Activated naive CD4-positive, alpha-beta T cell (primary cell): ENCODE measurements at places on chromosomes 5 and 9.

GRCh38 chr9:7316967-7317366 lies 482.6 kb downstream of the DMAC1 start:
- DNase-seq: no peak

GRCh38 chr5:175246242-175246888 lies 197.6 kb downstream of the DRD1 start:
- no peak for DNase-seq

GRCh38 chr9:85599540-85600105 lies 142.1 kb downstream of the AGTPBP1 start:
- no peak for DNase-seq

DNA sequence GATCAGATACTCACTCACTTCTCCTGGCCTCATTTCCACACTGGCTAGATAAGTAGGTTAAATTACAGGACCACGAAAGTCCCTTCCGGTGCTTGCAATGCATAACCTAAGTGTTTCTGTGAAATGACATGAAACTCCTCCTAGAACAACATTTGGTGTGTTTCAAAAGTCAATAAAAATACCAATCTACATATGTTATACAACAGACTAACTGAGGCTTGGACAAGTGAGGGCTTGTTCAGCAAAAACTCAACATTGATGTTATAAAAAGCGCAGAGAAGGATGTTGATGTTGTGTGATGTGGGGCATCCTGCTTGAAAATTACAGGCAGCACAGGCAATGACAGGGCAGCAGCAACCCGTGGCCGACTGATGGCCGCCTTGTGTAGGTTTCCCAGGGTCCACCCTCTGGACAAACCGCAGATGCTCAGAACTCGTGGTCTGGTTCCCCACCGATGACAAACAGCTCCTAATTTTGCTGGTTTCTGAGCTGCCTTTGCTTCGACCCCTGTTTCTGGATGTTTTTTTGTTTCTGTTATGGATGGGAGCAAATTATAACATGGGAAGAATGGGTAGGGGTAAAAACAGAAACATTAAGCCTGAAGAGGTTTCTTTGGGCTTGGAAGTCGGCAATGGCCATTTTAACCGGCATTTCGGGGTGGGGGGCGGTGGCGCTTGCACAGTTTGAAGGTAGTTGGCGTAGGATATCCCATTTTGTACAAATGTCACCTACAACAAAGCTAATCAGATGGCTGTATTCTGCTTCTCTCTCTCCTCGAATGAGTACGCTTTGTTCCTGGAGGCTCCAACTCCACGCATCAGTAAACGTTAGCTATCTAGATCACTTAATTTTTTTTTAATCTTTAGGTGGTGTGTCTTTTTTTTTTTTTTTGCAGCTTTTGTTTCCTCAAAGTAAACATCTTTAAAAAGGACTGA lies 116.1 kb downstream of the PDZD2 start:
- no peak for DNase-seq

GRCh38 chr5:128782446-128782845 lies 182.8 kb upstream of the SLC27A6 start:
- no peak for DNase-seq

DNA sequence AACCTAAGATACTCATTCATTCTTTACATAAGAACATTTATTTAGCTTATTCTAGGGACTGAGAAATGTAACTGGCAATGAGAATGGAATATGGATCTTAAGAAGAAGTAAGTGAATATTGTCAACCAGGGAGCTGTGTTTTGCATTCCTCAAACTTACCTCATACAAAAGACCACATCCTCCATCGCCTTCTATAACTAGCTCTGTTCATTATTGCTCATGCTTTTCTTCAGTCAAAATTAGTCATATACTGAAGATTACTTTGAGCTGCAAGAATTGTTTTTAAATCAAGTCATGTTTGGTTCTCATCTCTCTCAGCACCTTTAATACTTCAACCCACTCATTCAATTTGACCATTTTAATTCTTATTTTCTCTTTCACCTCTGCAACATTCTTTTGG lies 140.3 kb upstream of the RASA1 start:
- no peak for DNase-seq

- DNase-seq: no peak
These were observed 260.3 kb downstream of the GOLPH3 start for GRCh38 chr5:31913808-31914207.
